ENCODE measurements at places on chromosomes 3 and 15.

DNA sequence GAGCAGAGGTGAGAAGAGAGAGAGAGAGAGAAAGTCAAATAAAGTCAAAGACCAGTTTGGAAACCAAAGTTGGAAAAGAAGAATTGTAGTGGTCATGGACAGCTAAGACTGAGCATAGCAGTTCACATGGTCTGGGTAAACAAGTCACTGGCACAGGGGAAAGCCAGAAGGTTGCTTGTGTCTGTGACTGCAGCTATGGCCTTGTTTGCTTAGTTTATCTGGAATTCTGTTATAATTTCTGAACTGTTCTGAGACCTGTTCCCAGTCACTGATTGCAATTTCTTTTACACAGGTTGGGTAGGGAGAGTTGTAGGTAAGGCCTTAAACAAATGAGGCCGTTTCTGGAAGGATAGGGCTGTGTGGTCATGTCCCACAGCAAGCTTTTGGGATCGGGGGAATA, 43.4 kb upstream of the MYZAP start:
- no peak for DNase-seq

DNA sequence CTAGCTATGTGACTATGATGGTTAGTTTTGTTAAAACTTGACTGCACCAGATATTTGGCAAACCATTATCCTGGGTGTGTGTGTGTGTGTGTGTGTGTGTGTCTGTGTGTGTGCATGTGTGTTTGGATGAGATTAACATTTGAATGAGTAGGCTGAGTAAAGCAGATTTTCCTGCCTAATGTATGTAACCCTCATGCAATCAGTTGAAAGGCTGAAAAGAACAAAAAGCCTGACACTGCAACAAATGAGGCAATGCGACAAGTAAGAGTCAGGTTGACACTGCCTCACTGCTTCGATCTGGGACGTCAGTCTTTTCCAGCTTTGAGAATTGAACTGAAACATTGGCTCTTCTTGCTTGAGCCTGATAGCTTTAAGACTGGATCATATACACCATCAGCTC, 643.0 kb downstream of the NAALADL2 start:
- no peak for DNase-seq

- no peak for DNase-seq
These were observed 20.8 kb downstream of the COL6A6 start for GRCh38 chr3:130537673-130538304.

DNA sequence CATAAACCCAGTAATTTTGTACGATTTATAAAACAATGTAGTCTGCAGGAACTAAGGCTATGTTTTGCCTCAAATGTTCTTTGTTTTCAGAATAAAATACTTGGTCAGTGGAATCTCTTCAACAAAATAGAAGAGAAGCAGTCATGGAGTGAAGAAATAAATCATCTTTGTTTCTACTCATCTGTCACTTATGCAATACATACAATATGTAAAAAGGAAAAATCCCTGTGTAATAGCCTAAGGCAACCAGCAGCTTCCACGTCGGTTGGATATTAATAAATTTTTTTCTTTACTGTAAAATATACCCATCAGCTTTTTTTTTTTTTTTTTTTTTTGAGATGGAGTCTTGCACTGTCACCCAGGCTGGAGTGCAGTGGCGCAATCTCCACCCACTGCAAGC, 5.2 kb upstream of the WDR5B start:
- DNase-seq, result no peak

DNA sequence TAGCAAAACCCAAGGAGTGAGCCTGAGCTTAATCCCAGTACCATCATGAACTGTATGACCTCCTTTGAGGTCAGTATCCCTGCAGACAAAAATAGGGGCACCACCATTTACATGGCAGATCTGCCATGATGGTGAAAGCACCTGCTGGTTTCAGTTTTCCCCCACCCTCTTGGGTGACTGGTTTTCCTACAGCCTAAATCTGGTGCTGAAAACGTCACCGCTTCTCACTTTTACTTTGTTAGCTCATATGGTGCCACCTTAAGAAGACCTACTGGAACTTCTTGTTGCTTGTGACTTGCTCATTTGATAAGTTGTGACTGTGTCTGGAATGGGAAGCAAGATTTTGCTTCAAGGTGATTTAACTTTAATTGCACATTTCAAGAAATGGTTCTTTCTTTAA, 5.1 kb downstream of the PPP1R2 start:
- DNase-seq, result no peak

GRCh38 chr15:100842756-100843730, 36.6 kb upstream of the ALDH1A3 start:
- DNase-seq, result no peak

DNA sequence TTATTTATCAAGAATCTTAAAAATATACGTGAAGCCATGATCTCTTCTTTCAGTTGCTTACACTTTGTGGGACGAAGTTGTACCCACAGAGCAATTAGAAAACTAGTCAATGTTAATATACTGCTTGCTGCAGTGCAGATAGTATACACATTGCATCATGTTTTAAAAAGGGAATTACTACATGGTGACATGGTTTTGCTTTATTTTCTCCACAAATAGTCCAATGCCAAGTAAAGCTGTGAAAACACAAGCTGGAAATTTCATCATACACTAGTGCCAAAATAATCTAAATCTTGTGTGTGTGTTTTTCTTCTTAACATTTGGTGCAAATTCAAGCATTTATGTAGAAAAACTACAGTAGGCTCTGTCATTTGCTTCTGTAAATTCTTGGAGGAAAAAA, 233.0 kb downstream of the EPHA3 start:
- DNase-seq, result no peak

GRCh38 chr15:20349774-20350498, 191.7 kb downstream of the GOLGA6L6 start:
- DNase-seq, result no peak

- no peak for DNase-seq
These were observed 3.3 kb upstream of the CD96 start for GRCh38 chr3:111538681-111539083.

DNA sequence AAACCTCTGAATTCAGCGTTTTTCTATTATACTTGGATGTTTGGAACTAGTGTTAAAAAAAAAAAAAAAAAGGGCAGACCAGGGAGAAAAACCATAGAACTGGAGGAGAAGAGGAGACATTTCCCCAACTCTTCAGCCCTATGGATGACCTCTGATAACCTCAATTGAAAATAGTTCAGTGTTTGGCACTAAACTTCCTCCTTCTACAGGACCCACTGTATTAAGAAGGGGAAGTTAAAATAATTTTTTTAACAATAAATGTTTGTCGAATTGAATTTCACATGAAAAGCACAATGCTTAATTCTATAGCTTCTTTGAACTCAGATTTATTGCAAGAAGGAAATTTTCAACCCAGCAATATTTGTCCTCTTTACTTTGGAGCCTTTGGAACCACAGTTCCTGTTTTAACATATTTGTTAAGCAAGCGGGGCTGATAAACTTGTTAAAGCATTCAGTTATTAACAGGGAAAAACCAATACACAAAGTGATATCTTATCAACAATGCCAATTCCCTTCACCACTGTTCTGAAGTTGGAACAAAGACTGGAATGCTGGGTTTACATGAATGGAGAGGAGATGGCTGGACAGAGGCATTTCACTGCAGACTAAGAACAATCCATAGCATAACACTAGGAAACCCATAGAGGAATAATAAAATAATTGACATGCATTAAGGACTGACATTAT, 3.1 kb upstream of the A4GNT start:
- DNase-seq, result no peak

- no peak for DNase-seq
These were observed 85.7 kb downstream of the RARB start for GRCh38 chr3:25513642-25514266.

DNA sequence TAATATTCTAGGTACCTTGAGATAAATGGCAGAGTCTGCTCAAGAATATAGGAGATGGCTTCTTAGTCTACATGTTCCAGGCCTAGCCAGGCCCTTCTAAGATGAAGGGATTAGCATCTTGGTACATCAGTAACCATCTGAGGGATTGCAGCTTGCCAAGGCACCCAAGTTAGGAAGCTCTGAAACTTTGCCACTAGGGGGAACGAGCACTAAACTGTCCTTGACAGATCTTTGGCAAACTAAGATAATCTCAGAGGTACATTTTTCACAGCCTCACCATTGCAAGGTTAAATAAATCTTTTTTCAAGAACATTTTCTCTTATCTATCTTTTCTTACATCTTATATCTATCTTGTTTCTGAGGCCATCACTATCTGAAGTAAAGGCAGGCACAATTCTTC, 351.2 kb downstream of the RAP2B start:
- DNase-seq, result no peak
